Dermis microvascular lymphatic vessel endothelial cell (primary cell): ENCODE measurements at places on chromosomes 6 and 20.
A peak's percentile ranks its signal among the peaks of the same experiment; 100 is the strongest.

DNA sequence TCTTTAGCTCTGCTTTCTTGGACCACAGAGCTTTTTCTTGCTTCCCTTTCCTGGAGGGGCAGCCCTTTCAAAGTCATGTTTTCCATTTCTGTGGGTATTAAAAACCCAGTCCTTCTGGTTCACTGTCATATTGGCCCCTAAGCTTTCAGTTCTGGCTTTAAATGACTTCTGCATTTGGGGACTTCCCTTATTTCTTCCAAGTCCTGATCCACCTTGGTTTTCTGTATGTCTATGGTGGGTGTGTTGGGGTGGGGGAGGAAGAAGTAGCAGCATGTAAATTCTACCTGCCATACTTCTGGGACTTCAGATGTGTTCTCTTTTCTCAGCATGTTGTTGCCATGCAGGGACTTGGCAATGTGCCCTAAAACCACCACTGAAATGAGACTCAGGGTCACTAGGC, 77.1 kb upstream of the EMILIN3 start:
- DNase-seq: no peak

DNA sequence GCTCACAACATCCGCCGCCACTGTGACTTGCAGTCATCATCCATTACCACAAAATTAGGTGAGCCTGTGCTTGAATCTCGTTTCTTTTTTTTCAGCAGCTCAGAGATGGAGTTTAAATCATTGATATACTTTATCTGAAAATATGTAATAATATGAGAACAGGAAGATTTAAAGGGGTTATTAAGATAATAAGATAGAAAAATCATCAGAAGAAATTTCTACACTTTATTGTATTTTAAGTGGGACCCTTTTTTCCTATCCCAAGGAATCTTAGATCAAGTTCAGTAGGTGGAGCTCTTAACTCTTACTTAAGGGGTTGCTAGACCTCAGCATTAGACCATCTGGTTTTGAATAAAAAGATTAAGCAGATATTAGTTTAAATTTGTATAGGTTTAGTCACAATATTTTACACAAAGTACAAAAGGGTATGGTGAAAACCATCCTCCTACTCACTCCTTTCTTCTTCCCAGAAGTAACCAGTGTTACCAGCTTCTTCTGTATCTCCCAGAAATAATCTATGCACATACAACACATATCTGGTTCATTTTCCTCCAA, 9.4 kb upstream of the NCOA7 start:
- DNase-seq: no peak

- DNase-seq: no peak
These were observed 37.0 kb upstream of the POU3F2 start for GRCh38 chr6:98797217-98797994.

- no peak for DNase-seq
These were observed 2.8 kb downstream of the SNHG17 start for GRCh38 chr20:38432292-38432691.

- no peak for DNase-seq
These were observed 39.4 kb downstream of the TRAF3IP2 start for GRCh38 chr6:111566222-111566734.

GRCh38 chr20:53559816-53560215, 33.8 kb downstream of the ZNF217 start:
- DNase-seq: no peak

DNA sequence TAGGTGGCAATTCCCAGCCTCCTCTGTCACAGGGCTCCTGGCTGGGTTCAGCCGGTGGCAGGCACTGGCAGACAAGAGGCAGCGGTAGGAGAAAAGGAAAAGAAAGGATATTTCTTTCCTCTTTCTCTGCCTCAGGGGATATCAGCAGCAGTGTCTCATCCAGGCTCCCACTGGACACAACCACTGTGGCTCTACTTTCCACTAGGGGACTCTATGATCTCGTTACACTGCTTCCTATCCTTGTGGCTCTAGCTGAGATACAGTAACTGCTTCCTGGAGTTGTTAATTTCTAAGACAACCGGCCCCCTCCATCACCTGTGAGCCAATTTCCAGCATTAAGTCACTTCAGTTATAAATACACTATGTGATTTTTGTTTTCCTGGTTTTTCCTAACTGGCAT, 102.0 kb upstream of the LRFN2 start:
- no peak for DNase-seq

DNA sequence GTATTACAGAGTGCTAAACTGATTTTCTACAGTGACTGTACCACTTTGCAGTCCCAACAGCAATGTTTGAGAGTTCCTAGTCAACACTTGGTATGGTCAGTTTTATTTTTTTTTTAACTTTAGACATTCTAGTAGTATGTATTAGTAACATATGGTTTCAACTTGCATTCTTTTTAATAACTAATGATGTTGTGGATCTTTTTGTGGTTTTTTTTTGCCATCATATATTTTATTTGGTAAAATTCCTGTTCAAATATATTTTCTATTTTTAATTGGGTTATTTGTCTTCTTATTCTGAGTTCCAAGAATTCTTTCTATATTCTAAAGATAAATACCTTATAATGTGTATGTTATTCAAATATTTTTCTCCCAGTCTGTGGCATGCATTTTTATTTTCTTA, 189.4 kb upstream of the ECI2 start:
- no peak for DNase-seq

- DNase-seq: no peak
These were observed 2.3 kb upstream of the ID4 start for GRCh38 chr6:19834858-19835257.

DNA sequence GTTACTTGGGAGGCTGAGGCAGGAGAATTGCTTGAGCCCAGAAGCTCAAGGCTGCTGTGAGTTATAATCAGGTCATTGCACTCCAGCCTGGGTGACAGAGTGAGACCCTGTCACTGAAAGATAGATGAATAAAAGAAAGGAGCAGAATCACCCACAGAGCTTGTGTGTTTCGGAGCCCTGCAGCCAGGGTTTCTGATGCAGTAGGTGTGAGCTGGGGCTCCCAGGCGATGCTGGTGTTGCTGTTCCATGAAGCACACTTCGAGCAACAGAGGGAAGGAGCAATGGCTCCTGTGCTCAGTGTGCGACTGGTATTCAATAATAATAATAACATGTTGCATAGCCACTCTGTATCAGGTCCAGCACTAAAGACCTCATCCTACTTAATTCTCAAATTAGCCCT, 197.5 kb upstream of the CST7 start:
- no peak for DNase-seq

- DNase-seq: no peak
These were observed 63.9 kb downstream of the JARID2 start for GRCh38 chr6:15309611-15310283.

DNA sequence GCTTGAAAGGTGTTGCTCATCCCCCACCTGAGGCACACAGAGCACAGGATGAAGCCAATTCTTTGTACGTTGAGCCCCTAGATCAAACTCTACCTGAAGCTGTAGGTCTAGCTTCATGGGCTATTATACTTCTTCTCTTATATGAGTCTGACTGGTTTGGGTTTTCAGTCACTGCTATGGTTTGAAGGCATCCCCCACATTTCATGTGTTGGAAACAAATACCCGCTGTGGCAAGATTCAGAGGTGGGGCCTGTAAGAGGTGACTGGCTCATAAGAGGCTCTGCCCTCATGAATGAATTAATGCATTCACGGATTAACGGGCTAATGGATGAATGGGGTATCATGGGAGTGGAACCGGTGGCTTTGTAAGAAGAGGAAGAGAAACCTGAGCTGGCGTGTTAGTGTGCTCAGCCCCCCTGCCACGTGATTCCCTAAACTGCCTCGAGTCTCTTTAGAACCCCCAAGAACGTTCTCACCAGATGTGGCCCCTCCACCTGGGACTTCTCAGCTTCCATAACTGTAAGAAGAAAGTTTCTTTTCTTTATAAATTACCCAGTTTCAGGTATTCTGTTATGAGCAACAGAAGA, 39.2 kb downstream of the PREX1 start:
- no peak for DNase-seq

DNA sequence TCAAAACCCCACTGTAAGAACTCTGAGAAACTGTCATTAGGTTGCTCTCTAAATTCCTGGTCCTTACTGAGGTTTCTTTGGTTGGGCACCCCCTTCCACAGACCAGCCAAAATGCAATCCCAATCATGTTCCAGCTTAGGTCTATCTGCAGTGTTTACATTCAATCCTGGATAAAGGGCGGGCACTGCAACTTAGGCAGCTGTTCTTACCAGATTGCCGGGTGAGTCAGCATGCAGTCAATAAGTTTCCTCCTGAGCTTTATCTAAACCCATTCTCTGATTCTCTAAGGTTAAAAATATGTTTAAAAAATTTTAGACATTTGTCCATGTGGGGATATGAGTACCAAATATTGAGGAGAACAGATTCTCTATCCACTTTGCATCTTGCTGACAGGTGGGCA, 197.8 kb downstream of the HAO1 start:
- peak; percentile 73 for DNase-seq

DNA sequence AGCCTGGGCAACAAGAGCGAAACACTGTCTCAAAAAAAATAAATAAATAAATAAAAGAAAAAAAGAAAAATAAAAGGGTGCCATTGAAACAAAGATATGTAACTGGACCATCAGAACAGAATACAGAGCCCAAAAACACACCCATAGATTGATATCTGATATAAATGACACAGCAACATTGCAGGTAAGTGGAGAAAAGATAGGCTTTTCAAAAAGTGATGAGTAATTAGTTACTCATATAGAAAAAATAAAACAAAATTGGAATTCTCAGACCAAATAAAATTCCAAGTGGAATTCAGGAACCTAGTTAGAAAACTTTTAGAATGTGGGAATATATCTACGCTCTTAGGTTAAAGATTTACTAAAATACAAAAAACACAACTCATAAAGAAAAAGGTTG, 60.6 kb upstream of the CHD6 start:
- no peak for DNase-seq

- no peak for DNase-seq
These were observed 125.0 kb upstream of the RPS6KA2 start for GRCh38 chr6:166752097-166752496.

GRCh38 chr6:100948381-100949133, 67.4 kb upstream of the ASCC3 start:
- DNase-seq: no peak

DNA sequence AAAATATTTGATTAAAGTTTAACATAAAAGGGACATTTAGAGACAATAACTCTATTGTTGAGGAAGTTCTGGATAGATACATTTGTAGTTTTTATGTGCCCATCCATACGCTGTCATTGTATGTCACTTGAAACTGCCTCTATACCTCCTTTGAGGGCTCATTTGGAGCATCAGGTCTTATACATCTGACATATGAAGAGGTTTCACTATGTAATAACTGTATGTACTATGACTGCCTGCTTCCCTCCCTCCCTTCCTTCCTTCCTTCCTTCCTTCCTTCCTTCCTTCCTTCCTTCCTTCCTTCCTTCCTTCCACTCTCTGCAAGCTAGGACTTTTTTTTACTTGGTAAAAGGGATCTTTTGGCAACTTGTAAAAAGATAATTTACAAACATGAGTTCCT, 657.5 kb downstream of the GRIK2 start:
- DNase-seq: no peak

GRCh38 chr20:22268675-22269074, 315.7 kb downstream of the FOXA2 start:
- DNase-seq: no peak

DNA sequence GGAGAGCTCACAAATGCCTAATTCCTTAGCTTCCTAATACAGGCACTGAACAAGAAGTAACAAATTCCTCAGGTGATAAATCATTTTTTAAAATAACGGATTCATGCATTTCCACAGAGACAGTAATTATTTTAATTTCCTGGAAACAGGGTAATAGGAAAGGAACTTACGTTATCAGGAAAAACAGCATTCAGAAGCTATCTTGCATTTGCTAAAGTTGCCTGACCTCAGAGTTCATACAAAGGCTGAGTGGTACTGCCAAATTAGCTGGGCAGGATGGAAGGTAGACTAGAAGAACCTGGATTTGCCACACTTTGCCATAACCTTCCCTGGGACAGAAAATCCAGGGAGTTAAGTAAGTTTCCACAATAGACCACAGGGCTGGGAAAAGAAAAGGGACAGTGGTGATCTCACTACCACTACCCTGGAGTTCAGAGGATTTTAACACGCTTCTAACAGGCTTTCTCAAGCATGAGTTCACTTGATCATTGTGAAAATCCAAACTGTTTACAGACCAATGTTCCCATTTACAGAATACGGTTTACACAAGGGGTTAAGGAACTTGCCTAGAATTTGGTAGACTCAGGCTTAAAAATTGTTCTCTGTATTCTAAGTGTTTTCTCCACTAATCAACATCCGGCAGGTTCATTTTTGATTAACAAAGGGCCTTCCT, 57.0 kb downstream of the KIF13A start:
- DNase-seq: peak; percentile 75

- DNase-seq: no peak
These were observed 51.3 kb downstream of the ATRN start for GRCh38 chr20:3521852-3522740.

DNA sequence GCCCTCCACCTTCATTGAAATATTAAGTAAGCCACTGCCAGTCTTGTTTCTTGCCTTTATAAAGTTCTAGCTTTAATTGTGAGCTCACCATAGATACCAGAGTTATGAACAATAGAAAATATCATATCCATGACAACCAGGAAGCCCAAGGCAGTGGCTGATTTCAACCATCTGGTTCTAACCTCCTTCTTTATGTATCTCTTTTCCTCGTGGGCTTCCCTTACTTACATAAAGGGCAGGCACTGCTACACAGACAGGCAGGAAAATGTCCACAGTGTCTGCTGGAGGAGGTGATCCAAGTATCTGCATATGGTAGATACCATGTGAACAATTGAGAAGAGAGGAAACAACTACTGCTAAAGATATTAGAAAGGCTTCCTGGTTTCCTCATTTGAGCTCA, 65.2 kb upstream of the PRND start:
- no peak for DNase-seq

- no peak for DNase-seq
These were observed 34.1 kb upstream of the TBC1D7 start for GRCh38 chr6:13362412-13362811.

DNA sequence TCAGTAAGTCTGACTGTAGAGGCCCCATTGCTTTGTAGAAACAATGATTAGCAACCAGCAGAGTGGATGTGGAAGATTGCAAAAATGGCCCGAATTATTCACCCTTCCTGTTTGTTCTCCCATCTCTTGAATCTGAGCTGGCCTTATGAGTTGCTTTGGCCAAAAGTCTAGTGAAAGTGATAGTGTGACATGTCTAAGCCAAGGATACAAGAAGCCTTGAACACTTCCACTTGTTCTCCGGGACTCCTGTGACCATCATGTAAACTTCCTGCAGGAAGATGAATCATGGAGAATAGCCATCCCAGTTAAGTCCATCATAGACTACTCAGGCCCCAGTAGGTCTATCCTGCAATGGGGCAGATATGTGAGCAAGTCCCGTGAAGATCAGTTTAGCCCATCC, 252.0 kb upstream of the JAG1 start:
- DNase-seq: peak; percentile 83

- no peak for DNase-seq
These were observed 322.8 kb downstream of the CD109 start for GRCh38 chr6:74018825-74019224.
